ENCODE measurements at places on chromosomes 7 and 10.
A peak's percentile ranks its signal among the peaks of the same experiment; 100 is the strongest.

DNA sequence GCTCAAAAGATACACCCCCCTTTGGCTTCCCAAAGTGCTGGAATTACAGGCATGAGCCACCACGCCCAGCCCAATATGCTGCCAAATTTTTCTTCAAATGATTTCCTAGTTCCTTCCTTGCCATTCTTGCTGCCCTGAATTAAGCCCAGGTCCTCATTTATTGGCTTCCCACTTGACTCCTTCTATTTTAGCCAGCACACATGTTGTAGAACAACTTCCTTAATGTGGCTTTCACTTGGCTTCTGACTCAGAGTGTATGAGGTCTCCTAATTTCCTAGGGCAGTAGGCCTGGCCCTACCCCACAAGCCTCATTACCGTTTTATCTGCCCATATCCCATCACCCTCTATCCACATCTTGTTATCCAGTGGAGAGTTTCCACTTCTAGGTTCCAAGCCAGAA is 21.8 kb upstream of the HIPK2 start:
- DNase-seq = no peak

GRCh38 chr10:132458586-132459300 is 61.7 kb downstream of the PWWP2B start:
- DNase-seq = peak; percentile 91

DNA sequence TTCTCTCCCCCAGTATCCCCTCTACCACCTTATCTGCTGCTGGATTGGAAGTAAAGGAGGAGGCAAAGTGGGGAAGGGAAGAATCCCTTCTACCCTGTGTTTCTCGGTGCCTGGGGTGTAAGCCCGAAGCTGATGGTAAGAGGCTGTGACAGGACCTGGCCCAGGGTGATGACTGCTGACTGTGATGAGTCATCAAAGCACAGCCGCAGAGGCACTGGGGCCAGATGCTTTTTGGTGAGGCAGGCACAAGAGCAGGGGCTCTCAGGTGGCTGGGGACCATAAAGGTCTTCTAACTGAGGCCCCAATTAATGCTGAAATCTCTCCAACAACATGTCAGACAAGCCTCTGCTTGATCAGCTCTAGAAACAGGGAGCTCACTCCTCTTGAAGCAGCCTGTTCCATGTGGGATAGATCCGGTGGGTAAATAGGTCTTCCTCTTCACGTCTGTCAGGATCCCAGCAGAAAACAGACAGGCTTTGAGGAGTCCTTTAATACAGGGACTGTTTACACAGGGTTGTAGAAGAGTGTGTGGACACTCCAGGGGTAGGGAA is 86.1 kb upstream of the PCBD1 start:
- DNase-seq = no peak

DNA sequence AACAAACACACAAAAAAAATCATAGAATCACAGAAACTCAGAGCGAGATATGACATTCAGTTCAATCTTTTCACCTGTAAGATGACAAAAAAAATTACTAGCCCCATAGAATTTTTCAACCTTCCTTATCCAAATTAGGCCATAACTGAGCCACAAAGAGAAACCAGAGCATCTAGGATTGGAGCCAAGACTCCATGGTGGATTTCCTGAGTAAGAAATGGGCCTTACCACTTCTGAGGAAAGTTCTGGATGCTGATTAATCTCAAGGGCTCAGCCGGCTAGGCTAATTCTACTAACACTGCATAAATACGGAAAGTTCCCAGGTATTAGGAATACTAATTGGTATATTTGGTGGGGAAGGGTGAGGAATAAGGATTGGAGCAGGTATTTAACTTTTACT is 16.8 kb downstream of the LIPM start:
- no peak for DNase-seq

GRCh38 chr7:122402235-122402634 is 97.7 kb upstream of the FEZF1 start:
- DNase-seq = no peak

GRCh38 chr7:43114458-43114780 is 2.0 kb downstream of the HECW1 start:
- DNase-seq = no peak

DNA sequence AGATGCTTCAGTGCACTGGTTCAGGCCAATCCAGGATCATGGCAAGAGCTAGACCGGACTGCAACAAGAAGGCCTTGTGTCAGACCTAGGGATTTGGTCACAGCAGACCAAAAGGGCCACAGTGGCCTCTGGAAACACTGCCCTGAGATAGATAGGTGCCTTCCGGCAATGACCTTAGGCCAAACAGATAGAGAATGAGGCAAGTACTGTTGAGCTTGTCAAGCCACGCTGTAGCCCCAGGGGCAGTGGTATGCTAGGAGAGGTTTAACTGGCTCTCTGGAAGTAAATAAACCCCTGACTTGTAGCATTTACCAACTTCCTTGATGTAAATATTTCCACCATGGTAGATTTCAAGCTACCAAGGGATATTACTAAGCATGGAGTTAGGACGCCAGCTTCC is 197.5 kb downstream of the GRID1 start:
- no peak for DNase-seq

DNA sequence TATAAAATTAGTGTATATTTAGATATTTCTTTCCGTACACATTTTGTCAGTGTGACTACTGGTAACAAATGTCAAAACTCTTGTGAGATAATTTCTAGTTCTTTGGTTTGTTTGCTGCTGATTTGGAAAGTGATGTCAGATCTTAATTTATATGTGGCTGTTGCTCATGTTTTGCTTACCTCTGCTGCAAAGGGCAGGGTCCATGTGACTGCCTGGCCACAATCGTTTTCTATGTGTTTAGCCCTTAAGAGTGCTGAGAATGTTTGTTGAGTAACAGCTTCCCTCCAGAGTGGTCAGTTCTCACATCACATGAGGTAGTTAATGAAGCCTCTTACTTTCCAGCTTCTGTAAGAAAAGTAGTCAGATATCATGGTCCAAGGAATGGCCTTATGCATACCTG is 4.2 kb downstream of the NRBF2 start:
- DNase-seq = no peak

DNA sequence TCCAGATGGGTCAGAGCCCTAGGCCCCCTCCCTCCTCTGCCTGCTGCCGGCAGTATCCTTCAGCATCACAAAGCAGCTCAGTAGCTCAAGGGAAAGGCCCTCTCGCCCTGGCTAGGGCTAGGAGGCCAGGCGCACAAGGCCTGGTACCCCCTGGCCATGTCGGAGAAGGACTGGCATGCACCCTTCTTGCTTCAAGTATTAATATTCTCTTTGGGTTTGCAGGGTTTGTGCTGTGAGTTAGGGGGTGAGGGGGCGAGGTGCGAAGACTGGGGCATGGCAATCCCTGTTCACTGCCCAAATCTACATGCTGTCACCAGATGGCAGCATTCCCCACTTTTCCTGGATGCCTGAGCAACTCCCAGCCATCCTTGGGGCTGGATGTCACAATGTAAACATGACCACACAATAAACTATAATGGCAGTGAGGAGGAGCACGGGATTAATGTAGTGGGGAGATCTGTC is 105.2 kb downstream of the NEURL1 start:
- no peak for DNase-seq

GRCh38 chr10:12165999-12166775 is 29.5 kb downstream of the NUDT5 start:
- DNase-seq = no peak

- DNase-seq = no peak
These were observed 21.6 kb upstream of the KLF6 start for GRCh38 chr10:3806603-3807002.

DNA sequence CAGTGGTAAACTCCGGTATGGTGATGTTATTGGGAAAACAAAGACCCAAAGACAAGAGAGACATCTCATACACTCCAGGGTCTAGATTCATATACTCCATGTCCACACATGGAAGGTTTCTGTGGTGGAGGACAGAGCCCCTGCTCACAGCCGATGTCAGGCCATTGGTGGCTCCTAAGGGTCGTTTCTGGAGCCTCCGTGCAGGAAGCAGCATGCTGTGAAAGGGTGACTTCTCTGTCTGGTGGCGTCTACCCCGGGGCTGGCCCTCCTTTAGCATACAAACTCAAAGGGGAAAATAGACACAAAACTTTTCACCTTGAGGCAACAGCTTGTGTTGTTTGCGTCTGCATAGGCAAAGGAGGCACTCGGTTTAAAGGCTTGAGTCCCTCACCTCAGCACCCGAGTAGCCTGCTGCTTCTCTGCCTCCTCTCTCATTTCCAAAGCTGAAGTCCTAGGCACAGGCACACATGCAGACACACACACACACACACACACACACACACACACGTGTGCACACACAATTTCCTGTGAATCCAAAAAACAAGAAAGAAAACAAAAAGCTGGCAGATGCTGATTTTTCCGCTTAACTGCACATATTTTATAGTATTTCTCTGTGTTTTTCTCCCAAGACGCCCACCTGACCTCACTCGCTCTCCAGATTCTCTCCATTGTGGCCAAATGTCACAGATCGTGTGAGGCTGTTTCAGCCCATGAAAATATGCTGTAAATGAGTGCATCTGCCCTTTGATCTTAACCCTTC is 601.4 kb upstream of the MGMT start:
- DNase-seq = no peak

DNA sequence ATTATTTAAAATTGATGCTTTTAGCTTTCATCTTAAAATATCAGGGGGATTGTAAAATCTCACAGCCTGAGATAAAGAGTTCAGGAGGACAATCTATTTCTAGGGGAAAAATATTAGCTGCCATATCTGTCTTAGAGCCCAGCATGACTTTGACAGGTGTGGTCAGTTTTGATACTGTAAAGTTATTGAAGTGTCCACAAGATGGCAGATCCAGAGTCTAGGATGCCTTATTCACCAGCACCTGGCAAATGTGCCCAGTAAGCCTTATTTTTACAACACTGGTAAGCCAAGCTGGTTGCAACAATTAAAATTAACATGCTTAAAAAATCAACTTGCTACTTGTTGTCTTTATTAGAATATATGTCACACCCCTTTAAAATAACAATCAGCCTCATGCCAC is 579.3 kb downstream of the SH2D4B start:
- no peak for DNase-seq

DNA sequence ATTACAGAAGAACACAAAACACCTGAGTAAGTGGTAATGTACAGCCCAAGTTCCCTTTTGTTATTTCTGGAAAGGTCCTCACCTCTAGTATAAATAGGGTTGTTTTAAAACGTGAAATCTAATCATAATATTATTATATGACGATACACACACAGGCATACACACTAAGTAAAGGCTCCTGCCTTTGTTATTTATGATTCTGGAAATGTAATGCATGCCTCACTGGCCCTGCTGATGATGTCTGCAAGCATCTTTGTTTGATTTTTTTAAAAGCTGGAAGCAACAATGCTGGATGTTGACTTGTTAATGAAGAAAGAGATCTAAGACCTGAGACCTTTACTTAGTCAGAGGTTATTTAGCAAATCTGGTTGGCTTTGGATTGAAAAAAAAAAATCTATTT is 307.4 kb upstream of the SORCS1 start:
- DNase-seq = no peak

- DNase-seq = no peak
These were observed 30.0 kb upstream of the MSRB2 start for GRCh38 chr10:23065181-23065948.

GRCh38 chr10:71216751-71217265 is 4.4 kb downstream of the UNC5B start:
- DNase-seq = no peak

- DNase-seq = no peak
These were observed 366.3 kb downstream of the DNAJB6 start for GRCh38 chr7:157703131-157703530.

GRCh38 chr7:20343205-20343604 is 12.5 kb downstream of the ITGB8 start:
- no peak for DNase-seq

DNA sequence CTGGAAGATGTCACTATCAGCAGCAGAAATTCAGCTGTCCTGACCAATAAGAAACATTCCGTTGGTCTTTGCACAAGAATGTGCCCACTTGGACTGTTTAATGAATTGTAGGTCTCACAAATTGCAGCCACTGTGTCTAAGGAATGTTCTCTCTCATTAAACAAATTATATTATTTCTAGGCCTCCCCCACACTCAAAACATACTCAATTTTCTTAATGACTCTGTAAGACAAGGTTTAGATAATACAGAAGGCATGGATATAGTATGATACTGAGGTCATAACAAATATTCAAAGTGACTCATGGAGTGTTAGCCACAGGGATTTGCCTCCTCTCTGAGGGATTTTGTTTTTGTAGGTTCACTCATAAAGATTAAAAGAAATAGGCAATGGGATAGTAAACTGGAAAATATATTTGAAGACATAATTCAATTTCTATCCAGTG is 197.5 kb downstream of the PTN start:
- DNase-seq = no peak

- no peak for DNase-seq
These were observed 54.8 kb upstream of the EXOC4 start for GRCh38 chr7:133197972-133198544.

DNA sequence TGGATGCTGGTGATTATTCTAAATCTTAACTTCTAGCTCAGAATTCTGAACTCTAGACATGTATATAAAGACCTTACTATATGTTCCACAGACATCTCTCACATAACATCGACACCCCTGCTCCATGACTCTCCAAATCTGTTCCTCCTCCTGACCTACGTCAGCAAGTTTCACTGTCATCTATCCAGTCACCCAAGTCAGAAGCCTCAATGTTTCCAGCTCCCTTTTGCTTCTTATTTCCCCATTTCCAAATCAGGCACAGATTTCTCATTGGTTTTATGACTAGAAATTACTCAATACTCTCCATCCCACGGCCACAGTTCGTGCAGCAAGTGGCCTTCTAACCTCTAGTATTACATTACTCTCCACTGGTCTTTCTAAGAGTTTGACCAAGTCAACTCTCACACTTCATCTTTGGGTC is 28.5 kb downstream of the EPC1 start:
- no peak for DNase-seq

Measured in GM12891 (cell line).